ENCODE measurements at places on chromosomes 3 and 15. TPM values are rescaled to one million over a fixed set of nuclear protein-coding genes. Genes with fewer than 3 reads are reported as not detected.

DNA sequence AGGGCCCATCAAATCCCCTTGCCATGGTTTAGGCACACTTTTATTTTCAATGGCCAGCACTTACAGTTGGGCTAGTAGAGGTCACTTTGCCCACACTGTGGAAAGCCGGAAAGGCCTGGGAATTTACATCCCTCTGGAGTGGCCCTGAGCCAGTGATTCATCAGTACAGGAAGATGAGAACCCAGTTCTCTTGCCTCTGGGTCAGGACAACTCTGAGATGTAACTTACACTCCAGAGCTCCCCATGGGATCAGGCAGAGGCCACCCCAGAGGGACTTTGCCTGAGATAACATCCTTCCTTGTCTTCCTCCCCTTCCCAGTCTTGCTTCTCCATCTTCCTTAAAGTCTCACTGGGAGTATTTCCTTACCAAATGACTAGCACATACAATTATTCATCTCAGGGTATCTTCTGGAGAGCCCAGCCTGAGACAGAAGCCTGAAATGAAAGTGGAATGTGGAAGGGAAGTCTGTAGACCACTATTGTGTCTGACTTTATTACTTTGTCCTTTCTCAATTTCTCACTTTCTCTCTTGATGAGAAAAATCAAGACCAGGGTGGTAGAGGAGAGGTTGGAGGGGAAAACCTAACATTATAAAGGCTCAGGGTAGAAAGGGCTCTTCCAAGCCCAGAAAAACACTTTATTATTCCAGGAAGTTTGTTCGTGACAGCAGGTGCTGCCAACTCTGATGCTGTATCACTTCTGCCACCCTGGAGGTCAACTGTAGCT, 220.8 kb downstream of the ZNF621 start:
- no peak for DNase-seq

- DNase-seq: no peak
These were observed 83.3 kb downstream of the TMEM108 start for GRCh38 chr3:133121450-133121849.

GRCh38 chr3:64224826-64225610, at the start of gene PRICKLE2:
Gene PRICKLE2 (minus strand): TSS chr3:64225466. CDS start chr3:64198927, 26,539 bp downstream.
- peak; percentile 72 for DNase-seq

- no peak for DNase-seq
These were observed 50.3 kb downstream of the TGFBR2 start for GRCh38 chr3:30656624-30657141.

DNA sequence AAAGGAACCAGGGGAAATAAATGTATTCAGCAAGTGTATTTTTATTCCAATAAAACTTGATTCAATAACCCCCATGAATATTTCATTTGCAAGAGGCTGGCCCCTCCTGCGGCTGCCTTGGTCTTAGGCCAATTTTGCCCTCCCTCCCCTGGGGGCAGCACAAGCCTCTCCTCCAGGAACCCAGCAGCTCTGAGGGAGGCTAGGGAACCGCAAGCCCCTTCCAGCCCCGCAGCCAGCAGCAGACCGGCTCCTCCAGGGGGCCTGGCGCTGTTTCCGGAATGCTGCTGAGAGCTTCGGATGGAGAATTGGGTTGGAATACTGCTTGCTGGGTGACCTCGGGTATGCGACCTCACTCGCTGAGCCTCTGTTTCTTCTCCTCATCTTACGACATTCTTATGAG, 150.1 kb downstream of the RAB11A start:
- DNase-seq: no peak

- DNase-seq: no peak
These were observed 362.4 kb upstream of the LRRC3B start for GRCh38 chr3:26260139-26260538.

DNA sequence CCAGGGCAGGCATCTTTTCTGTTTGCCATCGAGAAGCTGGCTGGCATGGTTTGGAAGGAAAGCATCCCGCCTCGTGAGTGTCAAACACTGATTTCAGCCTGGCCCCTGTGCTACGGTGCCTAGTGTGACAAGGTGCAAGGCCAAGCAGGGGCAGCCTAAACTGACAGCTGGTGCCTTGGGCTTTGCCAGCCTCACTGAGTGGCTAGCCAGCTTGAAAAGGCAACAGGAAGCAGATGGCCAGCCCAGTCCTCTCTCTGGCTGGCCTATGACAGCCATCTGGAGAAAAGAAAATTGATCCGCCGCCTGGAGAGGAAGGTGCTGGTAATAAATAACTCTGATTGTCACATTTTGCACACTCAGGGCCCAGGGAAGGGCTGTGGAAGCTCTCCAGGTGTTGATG, 52.2 kb downstream of the C3orf85 start:
- DNase-seq: no peak

- DNase-seq: no peak
These were observed 16.9 kb upstream of the P2RY13 start for GRCh38 chr3:151346292-151346691.

DNA sequence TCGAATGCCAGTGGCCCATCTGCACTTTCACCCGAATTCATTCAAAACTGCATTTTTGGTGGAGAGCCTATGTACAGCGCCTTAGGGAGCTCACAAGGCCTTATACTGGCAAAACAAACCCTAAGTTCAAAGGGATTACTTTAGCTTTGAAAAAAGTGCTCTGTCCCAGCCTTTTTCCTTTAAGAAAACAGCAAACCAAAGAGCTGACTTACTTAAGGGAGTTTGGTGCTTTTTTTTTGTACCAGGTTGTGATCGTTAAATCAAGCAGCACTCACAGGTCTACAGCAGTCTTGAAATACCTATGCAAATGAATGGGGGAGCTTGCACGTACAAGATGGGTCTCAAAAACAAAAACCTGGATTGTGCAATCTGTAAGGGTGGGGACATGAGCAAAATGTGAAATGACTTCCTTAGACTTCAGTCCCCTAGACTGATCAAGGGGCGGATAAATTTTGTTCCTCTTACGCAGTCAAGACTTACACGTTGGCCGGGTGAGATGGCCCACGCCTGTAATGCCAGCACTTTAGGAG, 11.6 kb upstream of the PIK3CB start:
- DNase-seq: no peak

- DNase-seq: peak; percentile 59
These were observed 55.9 kb downstream of the SGO1 start for GRCh38 chr3:20130106-20130505.

GRCh38 chr3:2154621-2155020, 56.0 kb downstream of the CNTN4 start:
- no peak for DNase-seq

DNA sequence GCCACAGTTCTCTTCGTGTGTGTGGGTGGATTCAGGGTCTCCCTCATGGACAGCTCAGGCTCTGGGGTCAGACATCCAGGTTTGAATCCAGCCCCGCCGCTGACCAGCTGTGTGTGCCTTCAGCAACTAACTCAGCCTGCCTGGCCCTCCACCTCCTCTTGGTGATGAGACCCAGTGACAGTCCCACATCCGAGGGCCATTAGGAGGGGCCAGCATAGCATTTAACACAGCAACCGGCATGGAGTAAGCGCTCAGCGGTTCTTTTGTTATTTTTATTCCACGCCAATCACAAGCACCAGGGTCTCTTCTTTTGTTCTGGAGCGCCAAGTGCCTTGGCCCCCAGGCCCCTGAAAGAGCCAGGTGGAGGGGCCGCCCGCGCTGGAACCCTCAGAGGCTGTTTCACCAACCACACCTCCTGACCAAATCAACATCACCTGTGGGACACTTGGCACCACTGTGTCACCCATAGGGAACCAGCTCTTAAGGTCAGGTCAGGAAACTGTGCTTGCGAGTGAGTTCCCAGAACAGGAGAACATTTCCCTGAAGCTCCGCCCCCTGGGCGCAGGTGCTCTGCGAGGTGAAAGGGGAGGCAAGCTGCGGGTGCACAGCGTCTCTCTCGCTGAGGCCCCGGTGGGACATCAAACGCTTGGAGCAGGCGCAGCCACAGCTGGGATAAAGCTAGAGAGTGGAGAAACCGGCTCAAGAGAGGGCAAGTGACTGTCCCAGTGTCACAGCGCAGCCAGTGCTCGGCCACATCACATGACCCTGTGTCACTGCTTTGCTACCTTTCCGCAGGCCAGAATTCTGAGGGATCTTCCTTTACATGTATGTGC, 311.3 kb downstream of the UACA start:
- DNase-seq: no peak

- no peak for DNase-seq
These were observed 182.8 kb downstream of the THRB start for GRCh38 chr3:24311881-24312280.

DNA sequence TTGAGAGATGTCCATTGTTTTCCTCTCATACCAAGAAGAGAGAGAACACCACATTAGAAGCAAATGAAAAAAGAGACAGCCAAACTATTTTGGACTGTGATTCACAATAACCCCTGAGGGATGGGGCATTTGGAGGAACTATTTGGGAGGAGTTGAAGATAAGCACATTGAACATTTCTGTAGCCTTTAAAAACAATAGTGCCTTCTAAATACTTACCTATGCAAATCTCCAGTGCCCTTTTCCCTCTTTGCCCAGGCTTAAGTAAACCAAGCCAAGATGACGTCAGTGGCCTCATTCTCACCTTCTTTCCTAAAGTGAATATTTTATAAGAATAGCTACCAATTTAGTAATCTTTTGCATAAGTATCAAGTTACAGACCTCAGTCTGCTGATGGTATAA, 89.7 kb upstream of the COL8A1 start:
- no peak for DNase-seq

DNA sequence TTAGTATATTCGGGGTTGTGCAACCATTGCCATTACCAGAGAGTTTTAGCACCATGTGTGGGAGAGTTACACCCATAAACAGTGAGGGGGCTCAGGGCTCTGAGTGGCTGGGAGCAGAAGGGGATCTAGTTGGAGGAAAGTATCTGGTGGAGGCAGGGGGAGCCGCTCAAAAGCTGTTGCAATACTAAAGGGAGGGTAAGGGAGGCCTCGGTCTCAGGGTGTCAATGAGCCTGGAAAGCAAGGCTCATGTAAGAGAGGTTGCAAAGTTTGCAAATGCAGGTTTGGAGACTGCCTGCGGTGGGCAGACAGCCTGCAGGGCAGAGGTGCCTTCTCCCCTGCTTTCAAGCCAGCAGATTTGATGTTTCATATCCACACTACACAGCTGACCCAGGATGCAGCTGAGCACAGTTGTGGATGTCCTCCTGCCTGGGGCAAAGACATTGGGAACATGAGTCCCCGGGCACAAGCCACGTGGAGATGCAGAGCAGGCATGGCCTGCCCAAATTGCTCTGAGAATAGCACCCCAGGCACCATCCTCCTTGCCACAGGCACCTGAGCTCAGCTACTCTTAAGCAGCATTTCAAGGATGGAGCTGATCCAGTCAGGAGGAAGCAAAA, 181.4 kb downstream of the TLE3 start:
- DNase-seq: no peak

DNA sequence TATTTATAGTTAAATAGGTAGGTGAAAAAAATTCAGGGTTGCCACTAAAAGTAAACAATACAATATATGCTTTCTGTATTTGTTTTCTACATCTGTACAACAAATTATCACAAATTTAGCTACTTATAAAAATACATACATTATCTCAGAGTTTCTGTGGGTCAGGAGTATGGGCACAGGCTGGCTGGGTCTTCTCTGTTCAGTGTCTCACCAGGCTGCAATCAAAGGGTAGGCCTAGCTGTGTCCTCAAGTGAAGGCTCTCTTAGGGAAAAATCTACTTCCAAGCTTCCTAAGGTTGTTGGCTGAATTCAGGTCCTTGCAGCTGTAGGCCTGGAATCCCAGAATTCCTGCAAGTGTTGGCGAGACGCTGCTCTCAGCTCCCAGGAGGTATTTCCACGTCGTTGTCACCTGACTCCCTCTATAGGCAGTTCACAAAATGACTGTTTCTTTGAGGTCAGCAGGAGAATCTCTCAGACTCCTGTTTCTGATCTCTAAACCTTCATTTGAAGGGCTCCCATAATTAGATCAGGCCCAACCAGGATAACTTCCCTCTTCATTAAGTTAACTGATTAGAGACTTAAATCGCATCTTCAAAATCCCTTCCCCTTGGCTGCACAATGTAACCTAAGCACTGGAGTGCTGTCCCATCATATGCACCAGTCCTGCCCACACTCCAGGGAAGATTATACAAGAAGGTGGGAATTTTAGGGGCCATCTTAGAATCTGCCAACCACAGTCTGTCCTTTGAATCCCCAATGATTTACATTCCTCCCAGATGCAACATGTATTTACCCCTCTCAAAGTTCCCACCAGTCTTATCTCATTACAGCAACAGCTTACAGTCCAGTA, 296.6 kb downstream of the SUCLG2 start:
- no peak for DNase-seq

DNA sequence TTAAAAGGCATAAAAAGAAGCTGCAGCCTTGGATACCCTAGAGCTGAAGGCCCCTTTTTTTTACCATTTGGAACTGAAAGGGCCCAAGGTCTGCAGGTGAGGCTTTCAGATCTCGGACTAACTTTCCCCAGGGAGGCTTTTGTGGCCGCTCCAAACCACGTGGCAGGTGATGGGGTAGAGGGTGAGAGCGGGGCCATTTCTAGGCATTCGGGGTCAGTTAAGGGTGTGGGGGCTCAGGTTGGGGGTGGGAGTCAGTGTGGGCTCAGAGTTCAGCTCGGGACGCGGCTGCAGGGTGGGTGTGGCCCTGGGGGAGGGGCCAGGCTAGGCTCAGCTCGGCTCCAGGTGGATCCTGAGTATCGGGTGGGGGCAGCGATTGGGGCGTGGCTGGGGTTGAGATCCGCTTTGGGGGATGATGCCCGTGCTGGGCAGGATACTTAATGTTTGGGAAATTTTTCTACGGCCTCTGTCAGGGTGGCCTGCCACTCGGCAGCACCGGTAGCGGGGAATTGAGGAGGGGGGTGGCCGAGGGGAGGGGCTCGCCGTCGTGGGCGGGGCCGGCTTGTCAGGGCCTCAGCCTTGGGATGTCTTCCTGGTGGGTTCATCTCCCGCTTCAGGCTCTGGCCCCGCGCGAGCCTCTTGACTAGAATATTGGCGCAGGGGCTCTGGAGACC, 2.5 kb downstream of the KLF13 start:
- no peak for DNase-seq

DNA sequence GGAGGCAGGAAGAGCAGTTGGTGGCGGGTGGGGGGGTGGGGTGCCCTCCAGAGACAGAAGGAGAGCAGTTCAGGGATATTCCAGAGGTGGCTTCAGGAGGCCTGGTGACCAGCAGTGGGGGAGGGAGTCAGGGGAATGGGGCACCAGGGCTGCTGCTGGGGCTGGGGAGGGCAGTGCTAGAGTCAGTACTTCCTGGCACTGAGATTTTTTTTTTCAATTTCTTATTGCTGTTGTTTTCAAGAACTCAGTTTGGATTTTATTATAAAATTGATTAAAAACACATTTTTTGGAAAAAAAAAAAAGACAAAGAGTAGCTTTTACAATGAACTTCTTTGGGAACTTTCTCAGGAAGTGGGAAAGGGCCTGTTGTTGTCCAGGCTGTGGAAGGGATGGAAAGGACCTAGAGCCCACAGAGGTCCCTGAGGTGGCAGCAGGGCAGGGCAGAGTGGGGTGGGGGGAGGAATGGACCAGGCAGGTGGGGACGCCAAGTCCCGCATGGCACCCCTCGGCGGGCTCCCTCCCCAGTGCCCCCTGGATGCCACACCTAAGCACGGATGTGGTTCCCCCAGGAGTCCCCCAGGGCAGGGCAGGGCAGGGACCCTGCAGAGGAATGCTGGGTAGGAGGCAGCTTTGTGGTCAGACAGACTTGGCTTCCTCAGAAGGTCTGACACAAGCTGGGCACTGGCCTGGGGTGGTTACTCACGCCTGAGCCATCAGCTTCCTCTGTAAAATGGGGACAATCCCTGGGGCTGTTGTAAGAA, 8.5 kb upstream of the ANPEP start:
- no peak for DNase-seq

GRCh38 chr3:187798531-187799530, 53.6 kb upstream of the BCL6 start:
- no peak for DNase-seq

The TGM5 gene
- polyA plus RNA-seq: not detected

The LSAMP gene
- polyA plus RNA-seq: 12.5 TPM

The CCR9 gene
- polyA plus RNA-seq: 0.10 TPM

The AADACL2 gene
- not detected for polyA plus RNA-seq

Measured in renal pelvis (tissue), 12 donors.